ENCODE measurements at places on chromosomes 1 and 21.
A peak's percentile ranks its signal among the peaks of the same experiment; 100 is the strongest.

DNA sequence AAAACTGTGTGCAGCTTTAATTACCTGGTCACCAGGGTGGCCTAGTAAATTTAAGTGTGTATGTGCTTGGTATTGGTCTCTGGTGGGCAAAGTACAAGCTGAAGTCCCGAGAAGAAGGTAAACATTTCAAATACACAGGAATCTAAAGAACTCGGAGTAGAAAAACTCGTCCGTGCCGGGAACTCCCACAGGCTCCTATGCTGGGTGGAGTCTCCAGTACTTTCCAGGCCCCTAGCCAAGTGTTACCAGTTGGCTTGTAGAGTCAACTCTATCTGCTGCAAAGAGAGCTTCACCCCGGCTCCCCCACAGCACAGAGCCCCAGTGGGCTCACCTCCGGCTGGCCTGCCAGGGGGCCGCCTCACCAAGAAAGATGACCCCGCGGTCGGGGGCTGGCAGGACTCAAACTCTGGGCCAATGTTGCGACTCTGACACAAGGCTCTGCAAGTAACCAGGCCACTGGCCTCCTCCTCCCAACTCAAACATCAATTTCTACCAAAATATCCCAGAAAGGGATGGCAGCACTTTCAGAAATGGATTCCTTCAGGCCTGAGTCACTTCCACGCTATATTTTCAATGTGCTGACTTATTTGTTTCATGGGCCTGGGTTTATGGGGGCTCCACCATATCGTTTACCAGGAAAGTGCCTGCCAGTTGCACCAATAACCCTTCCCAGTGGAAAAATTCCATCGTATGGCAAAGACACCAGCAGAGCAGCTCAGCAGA lies 73.9 kb downstream of the SLC66A1 start:
- peak; percentile 74 for DNase-seq

- DNase-seq, result no peak
Observed at GRCh38 chr1:228013131-228013934, 6.5 kb downstream of the WNT3A start.

DNA sequence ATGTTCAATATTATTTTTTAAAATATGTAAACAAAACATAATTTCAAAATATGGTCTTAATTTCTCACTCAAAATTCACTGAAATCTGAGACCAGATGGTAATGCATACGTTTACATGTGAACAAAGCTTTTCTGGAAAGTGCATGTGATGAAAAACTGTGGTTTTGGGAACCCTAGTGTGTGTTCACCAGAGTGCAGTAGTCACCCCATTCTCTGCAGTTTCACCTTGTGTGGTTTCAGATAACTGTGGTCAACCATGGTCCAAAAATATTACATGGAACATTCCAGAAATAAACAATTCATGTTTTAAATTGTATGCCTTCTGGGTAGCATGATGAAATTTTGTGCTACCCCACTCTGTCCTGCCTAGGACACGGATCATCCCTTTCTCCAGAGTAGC lies 2021.9 kb downstream of the MRPL39 start:
- DNase-seq, result no peak

DNA sequence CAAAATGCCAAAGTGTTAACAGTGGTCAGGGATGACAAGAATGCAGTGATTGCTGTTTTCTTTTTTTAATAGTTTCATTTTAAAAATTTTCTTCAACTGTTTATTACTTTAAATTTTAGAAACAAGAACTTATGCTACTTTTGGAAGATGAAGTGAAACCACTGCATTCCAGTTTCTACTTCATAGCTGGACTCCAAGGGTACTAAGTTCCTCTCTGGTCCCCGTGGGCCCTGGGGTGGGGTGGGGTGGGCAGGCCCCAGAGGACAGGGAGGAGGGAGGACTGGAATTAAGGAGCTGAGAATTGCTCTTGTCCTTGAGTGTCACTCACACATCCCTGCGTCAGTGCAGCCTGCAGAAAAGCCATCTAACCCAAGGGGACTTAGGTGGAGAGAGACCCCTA lies 97.3 kb downstream of the RAVER2 start:
- no peak for DNase-seq

DNA sequence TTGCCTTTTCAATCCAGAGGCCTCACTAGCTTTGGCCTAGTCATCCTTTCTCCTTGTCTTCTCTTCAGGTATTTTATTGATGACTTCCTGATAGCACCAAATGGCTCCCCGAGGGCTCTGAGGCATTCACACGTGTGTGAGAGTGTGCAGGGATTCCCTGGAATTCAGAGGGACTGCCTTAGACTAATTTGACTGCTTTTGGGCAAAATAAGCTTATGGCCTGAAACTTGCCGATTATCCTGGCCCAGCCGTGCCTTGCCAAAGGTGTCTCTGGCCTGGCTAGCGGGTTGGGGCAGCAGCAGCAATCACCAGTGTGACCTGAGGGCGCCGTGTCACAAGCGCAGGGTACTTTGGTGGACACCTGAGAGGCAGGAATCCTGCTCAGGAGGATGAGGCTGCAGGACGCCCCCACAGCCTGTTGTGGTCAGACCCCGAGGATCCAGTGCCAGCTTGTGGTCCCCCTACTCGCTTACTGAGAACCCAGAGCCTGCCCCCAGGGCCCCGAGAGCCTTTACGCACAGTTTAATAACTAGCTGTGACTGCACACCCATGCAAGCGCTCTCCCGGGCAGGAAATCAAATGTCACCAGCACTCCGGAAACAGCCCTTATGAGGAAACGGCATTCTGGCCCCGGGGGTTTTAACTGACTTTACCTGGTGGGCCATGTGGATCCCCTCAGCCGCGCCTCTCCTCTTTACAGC lies 62.8 kb upstream of the PDE9A start:
- no peak for DNase-seq

- DNase-seq, result no peak
Observed at GRCh38 chr1:230048922-230049321, 18.1 kb upstream of the GALNT2 start.

- DNase-seq, result no peak
Observed at GRCh38 chr21:26674323-26674722, 101.2 kb upstream of the CYYR1 start.

DNA sequence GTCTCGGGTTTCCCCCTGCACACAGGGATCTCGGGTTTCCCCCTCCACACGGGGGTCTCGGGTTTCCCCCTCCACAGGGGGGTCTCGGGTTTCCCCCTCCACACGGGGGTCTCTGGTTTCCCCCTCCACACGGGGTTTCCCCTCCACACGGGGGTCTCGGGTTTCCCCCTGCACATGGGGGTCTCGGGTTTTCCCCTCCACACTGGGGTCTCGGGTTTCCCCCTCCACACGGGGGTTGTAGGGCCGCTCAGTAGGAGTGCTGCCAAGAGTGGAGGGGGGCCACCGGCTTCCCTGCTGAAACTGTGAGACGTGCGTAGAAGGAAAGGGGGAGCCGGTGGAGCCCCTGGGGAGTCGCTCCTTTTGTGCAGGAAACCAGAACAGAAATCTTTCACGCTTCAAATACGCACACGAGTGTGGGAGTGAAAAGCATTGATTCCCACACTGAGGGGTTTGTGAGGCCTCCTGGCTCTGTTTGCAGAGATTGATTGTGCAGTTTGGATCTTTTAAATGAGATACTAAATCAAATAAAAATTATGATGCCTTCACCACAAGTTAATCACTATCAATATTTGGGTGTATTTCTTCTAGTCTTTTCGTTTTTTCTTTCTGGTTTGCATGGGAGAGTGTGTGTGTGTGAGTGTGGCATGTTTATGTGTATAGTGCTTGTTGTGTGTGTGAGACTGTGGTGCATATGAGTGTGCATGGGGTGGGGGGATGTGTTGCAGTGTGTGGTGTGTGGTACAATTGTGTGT lies 54.3 kb upstream of the TRAPPC10 start:
- no peak for DNase-seq

DNA sequence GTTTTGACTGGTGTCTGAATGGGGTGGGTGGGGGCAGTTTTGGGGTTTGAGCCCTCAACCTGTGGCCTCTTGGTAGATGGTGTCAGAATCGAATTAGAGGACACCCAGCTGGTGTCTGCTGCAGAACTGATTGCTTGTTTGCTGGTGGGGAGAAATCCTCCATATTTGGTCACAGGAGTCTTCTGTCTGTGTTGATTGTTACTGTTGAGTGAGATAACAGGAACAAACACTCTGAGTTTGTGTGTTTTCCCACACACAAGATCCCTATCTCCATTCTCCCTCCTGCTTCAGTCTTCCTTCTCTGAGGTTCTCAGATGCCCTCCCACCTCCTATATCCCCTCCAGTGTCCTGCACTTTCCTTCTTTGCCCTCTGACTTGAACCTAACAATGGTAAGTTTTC lies 19.1 kb upstream of the CGN start:
- no peak for DNase-seq

DNA sequence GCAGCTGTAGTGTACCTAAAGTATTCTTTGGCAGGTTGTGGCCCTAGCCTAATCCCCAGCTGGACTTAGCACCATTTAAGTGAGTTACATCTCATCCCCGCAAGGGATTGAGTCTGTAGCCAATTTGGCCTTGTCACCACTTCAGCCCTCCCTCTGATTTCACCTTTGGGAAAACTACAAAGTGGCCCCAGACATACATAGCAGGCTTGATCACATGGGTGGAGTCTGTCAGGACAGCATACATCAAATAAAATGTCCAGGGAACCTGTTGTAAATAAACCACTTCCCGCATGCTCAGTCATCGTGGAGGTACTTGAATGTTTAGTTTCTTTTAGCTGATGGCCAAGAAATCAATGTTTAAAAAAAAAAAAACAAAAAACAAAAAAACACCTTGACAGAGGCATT lies 142.5 kb downstream of the DHRS3 start:
- peak; percentile 84 for DNase-seq

- DNase-seq, result no peak
Observed at GRCh38 chr21:22993822-22994574, 1995.8 kb downstream of the NCAM2 start.

- DNase-seq, result no peak
Observed at GRCh38 chr1:95382000-95382786, 148.2 kb downstream of the RWDD3 start.

- DNase-seq, result no peak
Observed at GRCh38 chr1:167566766-167567165, 13.2 kb upstream of the CREG1 start.

- DNase-seq, result no peak
Observed at GRCh38 chr1:170175041-170175440, 29.3 kb downstream of the NTMT2 start.

- no peak for DNase-seq
Observed at GRCh38 chr21:45264146-45264911, 23.4 kb downstream of the POFUT2 start.

DNA sequence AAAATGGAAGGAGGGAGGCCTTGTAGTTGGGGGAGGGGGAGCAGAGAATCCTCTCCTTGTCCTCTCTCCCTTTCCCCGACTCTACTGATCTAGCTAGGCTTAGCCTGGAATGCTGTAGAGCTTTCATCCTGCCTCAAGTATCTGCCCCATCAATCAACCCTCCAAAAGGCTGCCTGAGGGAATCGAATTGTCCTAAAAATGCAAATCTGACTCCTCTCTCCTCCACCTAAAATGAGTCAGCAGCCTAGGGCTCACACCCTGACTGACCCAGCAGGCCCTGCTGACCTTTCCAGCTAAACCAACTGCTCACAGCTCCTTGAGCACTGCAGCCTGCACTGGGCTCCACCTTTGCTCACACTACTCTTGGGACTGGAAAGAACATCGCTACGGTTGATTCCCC lies 2.8 kb downstream of the HPDL start:
- no peak for DNase-seq

DNA sequence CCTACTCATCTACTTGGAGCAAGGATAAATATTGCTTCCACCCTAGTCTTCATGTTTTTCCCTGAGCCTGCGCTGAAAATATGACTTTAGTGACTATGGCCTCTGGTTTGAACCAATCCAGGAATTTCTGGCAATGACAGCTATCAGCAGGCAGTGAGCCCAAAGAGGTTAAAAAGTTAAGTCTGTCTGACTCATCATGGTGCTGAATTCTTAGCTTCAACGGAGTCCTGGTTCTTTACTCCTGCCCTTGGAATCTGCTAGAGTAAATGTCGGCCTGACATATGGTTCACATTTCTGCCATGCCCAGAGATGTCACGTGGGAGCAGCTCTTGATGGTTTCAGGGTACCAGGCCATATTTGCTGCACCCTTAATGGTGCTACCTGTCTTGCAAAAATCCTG lies 351.6 kb upstream of the PLXNA2 start:
- no peak for DNase-seq

GRCh38 chr1:23810818-23811540 lies 10.4 kb upstream of the GALE start:
- peak; percentile 58 for DNase-seq

GRCh38 chr21:33132054-33132453 lies 62.1 kb downstream of the OLIG1 start:
- DNase-seq, result no peak

DNA sequence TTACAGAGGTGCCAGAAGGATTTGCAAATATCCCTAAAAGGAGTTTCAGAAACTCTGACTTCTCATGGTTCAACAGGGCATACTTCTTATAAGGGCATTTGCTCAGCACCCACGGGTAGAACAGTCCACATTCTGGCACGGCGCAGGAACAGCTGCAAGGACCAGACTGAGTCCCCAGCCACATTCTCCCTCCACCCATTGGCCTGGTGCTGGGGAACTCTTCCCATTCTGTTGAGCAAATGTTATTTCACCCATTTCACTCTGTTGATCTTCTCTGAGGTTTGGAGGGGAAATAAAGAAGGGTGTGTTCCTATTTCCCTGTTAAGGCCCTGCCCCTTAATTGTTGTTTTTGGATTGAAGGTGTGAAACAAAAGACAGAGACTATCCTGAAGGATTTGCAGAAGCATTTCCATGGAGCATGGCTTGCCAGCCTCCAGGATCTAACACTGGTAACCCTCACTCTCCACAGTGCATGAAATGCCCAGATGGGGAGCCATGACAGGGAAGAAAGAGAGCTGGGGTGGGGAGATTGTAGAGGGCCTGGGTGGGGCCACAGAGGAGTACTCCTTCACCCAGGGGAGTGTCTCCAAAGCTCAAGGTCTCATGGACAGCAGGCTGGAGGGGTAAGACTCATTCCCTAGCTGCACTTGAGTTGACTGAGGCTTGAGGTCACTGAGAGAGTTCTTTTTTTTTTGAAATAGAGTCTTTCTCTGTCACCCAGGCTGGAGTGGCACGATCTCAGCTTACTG lies 35.0 kb downstream of the INAVA start:
- no peak for DNase-seq

- no peak for DNase-seq
Observed at GRCh38 chr1:87450136-87450535, 121.5 kb downstream of the LMO4 start.

GRCh38 chr21:46006547-46007491 lies 25.2 kb downstream of the COL6A1 start:
- DNase-seq, result no peak

Measured in HT-29 (cell line).